ENCODE measurements at places on chromosomes 12 and 14.

- DNase-seq: no peak
Observed at GRCh38 chr14:49464885-49465284, 121.3 kb downstream of the RPS29 start.

DNA sequence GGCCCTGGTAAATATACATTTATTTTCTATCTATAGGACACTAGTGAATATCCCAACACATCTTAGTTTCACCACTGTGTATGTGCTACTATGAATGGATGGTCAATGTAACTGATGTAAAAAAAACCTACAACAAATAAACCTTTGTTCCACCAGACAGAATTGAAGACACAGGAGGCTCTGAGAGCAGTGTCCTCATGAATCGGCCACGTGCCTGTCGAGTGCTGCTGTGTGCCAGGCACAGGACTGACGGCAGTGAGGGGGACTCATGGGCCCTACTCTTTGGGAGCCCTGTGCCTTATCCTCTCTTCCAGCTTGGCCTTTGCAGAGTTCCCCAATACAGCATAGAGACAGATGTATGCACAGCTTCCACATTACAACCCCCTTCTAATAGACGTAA lies 18.2 kb downstream of the CINP start:
- DNase-seq: peak; percentile 73

GRCh38 chr12:127398016-127398710 lies 868.8 kb upstream of the TMEM132C start:
- no peak for DNase-seq

- no peak for DNase-seq
Observed at GRCh38 chr12:49230805-49231194, 34.1 kb upstream of the TUBA1C start.

GRCh38 chr12:114841557-114842251 lies 157.7 kb upstream of the TBX3 start:
- no peak for DNase-seq

DNA sequence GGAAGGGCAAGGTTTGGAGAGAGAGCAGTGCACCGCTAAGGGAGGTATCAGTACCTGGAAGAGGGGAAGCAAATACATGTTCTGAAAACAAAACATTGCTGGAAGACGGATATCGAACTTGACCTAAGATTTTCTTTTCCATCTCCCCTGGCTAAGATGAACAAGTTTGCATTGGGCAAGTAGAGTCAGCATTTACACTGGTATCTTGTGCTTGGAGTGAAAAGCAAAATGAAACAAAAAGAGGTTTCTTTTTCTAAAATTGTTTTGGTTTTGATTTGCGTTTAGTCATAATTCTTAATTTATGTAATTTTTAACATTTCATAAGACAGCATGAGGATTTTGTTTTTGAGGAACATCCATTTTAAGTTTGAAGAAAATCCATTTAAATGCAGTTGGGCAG lies 881.6 kb downstream of the NRXN3 start:
- no peak for DNase-seq

GRCh38 chr14:23895480-23895879 lies 58.1 kb upstream of the DHRS4 start:
- no peak for DNase-seq

DNA sequence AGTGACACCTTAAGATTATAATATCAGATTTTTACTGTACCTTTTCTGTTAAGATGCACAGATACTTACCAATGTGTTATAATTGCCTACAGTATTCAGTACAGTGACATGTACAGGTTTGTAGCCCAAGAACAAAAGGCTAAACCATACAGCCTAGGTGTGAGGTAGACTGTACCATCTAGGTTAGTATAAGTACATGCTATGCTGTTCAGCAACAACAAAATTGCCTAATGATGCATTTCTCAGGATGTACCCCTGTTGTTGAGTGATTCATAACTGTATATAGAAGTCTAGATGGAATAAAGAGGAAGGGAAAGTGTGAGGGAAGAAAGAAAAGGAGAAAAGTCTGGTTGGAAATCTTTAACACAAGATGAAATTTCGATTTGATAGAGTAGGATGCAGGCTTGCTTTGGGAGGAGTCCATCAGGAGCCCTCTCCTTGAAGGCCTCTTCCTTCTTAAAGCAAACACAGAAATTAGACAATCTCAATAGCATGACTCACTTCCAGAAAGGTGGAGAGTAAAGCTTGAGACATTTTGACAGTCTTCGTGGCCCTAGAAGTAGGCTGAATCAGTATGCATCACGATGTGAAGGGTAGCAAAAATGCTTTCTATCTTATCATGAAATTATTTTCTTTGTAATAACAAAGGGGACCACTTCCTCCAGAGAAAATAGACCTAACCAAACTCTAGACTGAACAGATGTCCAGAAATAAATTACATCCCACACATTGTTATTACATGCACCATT lies 191.5 kb downstream of the SYT1 start:
- DNase-seq: no peak

DNA sequence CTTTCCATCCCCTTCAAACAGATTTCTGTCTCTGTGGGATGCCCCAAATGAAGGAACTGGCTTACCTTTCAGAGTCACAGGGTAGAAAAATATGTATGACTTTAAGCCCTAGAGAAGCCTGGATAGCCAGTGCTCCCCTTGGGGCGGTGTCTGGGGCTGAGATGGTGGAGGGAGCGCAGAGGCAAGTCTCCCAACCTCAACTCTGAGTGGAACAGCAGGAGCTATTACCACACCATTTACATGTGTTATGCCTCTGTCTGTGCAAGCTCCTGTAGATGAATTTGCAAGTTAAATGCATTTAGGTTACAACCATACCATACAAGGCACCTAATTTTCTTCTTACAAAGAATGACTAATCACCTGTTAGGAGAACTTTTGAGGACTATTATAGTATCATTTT lies 50.4 kb upstream of the CLMN start:
- no peak for DNase-seq

- DNase-seq: no peak
Observed at GRCh38 chr12:2895051-2895451, 4.4 kb downstream of the TULP3 start.

- DNase-seq: no peak
Observed at GRCh38 chr14:104732931-104733681, 9.1 kb downstream of the ADSS1 start.

Measured in C1 segment of cervical spinal cord (tissue), 14 donors.